ENCODE measurements at places on chromosomes 4 and X.

DNA sequence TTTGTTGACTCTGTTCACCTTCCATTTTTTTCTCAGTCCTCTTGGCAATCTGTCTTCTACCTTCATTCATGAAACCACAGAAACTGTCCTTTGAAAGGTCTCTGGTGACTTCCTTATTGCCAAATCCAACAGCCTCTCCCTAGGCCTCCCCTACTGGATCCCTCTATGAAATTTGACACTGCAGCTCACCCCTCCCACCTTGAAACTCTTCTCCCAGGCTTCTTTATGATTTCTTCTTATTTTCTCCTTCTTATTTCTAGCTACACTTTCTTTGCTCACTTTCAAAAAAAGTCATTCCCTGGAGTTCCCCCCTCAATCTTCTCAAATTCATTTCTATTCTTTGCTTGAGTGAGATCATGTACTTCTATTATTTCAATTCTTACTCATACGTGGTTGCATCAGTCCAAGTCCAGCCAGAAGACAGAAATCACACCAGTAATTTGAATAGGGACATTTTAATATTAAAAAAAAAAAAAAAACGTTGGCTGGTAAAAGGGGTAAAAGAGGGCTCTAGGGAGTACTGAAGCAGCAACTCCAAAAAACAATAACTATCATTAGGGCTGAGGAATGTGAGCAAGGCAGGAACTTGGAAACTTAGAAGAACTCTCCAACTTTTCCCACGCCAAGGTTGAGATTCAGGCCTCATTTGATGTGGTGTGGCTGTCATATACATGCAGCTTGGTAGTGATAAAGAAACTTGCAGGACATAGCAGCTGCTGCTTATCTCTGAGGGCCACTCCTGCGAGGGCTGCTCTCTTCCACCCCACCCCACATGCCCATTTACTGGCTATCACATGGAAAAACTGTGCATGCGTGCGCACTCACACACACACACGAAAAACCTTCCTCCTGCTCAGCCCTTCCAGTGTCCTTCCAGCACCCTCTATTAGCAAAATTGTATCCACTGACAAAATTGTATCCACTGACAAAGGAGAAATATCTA lies 169.8 kb upstream of the GALNT7 start:
- DNase-seq: peak; percentile 39

GRCh38 chr4:24921491-24921890 lies 8.6 kb upstream of the CCDC149 start:
- no peak for DNase-seq

DNA sequence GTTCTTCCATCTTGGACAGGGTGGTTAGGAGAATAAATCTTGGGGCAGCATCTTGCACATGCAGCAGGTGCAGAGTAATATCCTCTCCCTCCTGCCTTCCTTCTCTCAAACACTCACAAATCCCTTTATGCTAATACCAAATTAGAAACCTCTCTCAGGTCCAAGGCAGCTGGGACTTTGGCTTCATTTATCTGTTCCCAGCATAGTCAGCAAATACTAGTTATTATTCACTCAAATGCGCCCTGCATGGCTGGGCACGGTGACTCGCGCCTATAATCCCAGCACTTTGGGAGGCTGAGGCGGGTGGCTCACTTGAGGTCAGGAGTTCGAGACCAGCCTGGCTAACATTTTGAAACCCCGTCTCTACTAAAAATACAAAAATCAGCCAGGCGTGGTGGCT lies 156.0 kb upstream of the GALNT7 start:
- no peak for DNase-seq

GRCh38 chrX:9569876-9570301 lies 105.0 kb downstream of the TBL1X start:
- DNase-seq: no peak

DNA sequence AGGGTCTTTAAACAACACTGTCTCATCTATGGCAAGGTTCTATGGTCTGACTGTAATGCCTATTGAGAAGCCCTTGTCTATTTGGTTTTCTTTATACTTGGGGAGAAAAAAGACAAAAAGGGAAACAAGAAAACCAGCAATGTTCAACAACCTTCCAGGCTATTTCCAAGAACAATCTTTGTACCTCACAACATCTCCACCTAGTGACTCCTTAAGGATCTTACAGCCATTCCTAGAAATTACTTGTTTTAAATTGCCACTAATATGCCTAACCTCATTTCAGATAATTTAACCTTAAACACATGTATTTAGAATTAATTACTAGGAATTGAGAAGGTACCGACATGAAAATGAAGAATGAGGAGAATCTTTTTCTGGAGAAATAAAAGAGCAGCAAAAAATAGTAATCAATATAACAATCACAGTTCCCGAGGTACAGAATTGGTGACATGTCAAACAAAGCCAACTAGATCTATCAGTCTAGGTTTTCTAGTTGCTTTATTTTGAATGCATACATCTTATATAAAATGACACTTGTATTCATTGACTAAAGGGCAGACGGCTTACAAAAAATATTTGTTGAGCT lies 1.6 kb upstream of the RBM46 start:
- DNase-seq: no peak

DNA sequence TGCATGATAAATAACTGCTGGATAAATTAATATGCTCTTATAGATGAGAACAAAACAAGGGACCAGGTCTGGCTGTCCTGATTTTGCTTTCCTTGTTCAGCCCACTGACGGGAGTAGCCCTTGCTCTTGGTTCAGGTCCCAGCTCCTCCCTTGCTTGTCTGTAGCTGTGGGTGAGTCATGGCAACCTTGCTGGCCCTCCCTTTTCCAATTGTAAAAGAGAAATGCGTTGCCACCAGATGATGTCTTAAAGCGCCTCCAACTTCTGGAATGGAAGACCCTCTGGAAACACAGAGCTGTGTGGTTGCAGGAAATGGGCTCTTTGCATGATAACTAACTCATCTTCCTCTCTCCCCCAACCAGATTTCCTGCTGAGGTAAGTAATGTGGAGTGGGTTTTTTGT lies 171.4 kb downstream of the AASDH start:
- no peak for DNase-seq

- no peak for DNase-seq
Observed at GRCh38 chrX:106392346-106392745, 219.4 kb upstream of the RADX start.

DNA sequence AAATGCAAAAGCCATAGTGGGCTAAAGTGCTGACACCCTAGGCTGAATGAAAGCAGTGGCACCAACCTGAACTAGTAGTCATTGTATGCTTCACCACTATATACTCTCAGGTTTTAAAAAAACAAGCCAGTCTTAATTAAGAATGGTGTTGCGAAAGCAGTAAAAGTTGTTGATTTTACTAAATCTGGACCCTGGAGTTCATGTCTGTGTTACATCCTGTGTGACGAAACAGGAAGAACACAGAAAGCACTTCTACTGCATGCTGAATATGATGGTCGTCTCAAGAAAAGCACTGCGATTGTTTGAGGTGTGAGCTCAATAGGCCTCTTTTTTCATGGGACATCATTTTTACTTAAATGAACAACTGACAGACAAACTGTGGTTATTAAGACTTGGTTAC lies 24.2 kb upstream of the GDPD2 start:
- DNase-seq: no peak

DNA sequence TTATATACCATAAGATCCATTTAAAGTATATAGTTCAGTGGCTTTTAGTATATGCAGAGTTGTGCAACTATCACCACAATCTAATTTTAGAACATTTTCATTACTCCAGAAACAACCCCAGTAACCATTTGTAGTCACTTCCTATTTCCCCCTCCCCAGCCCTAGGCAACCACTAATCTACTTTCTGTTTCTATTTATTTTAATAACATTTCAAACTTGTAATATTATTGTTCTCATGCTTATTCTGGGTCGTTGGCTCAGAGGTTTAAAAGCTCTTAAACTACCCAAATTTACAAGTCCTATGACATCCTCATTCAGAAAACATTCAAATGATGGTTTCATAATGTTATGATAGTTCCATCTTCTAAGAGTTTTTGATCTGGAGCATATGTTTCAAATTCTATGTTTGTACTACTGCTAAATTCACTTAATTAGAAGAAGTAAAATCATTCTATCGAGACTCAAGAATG lies 18.4 kb downstream of the XIAP start:
- DNase-seq: no peak

GRCh38 chrX:49271341-49271740 lies 1.7 kb downstream of the PPP1R3F start:
- no peak for DNase-seq

DNA sequence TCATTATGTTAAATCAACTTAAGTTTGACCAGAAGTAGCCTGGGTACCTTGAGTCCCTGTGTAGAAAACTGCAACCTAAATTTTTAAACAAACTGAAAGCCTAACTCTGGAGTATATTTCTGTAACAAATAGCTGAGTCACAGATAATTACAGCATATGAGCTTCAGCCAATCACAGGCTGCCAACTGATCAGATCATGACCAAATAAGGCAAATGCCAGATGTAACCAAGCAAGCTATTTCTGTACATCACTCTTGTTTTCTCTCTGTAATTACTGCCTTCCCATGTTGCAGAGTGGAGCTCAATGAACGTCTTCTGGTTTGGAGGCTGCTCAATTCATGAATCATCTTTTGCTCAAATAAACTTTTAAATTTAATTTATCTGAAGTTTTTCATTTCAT lies 980.9 kb upstream of the DIAPH2 start:
- no peak for DNase-seq

GRCh38 chr4:7289589-7289988 lies 97.3 kb downstream of the SORCS2 start:
- no peak for DNase-seq

DNA sequence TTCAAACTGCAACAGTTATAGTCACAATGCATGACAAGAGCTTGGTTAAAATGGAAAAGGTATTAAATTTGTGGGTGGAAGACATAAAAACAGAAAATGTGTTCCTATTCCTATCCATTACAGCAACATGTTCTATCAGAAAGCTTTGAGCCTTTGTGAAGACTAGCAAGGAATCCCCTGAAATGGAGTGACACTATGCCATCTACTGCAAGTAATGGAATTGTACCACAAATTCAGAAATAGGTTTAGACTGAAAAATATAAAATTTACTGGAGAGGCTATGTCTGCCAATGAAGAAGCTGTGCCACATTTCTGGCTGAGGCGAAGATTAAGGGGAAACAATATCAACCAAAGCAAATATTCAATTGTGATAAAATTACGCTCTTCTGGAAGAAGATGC lies 247.9 kb downstream of the ADAM29 start:
- DNase-seq: no peak

GRCh38 chr4:37631551-37631950 lies 54.6 kb downstream of the RELL1 start:
- no peak for DNase-seq

- DNase-seq: no peak
Observed at GRCh38 chrX:51395810-51396728, 63.4 kb downstream of the NUDT10 start.

- DNase-seq: no peak
Observed at GRCh38 chr4:71992571-71993312, 39.1 kb upstream of the NPFFR2 start.

DNA sequence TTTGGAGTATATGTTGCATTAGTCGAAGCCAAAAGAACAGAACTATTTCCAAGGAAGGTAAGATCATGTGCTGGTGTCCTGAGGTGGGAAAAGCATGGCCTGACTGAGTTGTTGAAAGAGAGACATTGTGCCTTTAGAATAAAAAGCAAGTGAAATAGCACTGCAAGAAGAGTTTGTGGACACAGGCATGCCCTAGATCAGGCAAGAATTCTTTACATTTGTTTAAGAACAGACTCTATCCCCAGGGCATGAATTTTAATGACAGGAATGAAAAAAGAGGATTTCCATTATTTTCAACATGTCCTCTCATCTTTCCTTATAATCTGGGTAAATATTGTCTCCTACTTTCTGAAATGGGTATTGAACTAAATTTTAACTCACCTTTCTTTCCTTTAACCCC lies 516.2 kb upstream of the GALNT7 start:
- no peak for DNase-seq

DNA sequence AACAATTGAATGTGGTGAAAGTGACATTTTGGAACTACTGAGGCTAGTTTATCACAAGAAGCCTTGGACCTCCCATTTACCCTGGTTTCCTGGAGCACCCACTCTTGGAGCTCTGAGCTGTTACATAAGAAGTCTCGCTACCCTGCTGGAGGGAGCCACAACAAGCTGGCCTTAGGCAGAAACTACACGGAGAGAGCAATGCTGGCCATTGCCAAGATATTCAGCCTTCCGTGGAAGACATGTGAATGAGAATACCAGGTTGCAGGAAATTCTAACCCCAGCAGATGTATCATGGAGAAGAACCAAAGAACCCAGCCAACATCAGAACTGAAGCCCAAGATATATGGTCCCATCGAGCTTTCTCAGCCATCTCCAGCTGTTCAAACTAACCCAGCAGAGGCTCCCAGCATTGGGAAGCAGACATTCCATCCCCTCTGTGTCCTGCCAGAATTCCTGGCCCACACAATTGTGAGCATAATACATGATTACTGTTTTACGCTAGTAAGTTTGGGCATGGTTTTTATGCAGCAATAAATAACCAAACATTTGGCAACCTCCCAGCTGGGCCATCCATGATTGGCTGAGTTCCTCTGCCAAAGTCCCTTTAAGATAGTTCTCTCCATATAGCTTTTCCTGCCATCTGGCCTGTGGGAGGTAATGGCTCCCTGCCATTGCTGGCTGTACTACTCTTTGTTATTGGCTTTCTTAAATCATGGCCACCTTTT lies 17.9 kb upstream of the PDE5A start:
- DNase-seq: no peak

GRCh38 chrX:140163371-140164159 lies 198.2 kb upstream of the CXorf66 start:
- no peak for DNase-seq

DNA sequence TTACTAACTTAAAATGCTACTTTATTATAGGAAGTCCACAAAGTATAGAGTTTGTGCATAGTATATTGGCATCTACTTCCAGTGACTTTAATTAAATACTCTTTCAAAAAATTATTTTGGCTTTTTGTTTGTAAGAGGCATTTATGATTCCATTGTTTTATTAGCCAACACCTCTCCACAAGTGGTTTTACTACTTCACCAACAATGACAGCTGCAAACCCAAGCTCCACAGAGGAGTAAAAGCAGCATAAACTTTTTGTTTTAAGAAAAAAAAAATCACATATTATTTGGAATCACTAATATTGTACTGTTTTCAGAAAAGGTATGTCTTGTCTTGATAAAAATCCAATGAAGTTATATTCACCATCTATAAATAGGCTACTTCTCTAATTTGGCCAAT lies 88.5 kb downstream of the FIP1L1 start:
- DNase-seq: no peak

DNA sequence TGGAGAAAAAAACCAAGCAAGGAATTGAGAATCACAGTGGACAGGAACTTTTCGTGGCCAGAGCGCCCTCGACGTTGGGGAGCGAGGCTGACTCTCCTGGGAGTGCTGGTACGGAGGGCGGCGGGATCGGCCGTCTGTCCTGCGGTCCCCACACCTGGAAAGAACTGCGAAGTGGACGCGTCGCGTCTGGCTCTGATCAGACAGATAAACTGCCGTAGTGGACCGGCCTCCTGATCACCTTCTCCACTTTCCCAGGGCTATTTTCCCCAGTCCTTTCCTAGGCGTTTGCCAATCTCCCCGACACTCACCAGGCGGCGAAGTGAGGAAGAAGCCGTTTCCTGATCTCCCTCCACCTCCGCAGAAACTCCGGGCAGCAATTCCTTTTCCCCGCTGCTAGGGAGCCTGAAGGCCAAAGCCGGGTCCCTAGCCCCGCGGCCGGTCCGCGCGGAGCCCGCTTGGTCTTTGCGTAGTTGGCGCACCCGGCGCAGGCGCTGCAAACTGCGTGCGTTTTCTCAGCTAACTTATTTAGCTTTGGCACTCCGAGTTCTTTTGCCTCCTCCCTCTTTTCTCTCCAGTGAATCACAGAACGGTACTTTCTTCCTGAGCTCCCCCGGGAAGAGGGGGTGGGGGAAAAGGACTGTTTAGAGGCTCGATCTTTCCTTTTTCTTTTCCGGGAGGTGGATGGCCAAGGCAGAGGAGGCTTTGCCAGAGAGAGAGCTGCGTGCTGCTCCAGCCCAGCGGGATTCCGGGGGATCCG lies at the start of gene ARSJ:
TSS of gene ARSJ (minus strand) at position 500 of the 757 bp plus-strand sequence. CDS start 813 bp downstream, outside the sequence.
- no peak for DNase-seq
